Activated CD8-positive, alpha-beta memory T cell treated with anti-CD3 and anti-CD28 coated beads for 1 hour (primary cell): ENCODE measurements at places on chromosomes 16 and 17.

DNA sequence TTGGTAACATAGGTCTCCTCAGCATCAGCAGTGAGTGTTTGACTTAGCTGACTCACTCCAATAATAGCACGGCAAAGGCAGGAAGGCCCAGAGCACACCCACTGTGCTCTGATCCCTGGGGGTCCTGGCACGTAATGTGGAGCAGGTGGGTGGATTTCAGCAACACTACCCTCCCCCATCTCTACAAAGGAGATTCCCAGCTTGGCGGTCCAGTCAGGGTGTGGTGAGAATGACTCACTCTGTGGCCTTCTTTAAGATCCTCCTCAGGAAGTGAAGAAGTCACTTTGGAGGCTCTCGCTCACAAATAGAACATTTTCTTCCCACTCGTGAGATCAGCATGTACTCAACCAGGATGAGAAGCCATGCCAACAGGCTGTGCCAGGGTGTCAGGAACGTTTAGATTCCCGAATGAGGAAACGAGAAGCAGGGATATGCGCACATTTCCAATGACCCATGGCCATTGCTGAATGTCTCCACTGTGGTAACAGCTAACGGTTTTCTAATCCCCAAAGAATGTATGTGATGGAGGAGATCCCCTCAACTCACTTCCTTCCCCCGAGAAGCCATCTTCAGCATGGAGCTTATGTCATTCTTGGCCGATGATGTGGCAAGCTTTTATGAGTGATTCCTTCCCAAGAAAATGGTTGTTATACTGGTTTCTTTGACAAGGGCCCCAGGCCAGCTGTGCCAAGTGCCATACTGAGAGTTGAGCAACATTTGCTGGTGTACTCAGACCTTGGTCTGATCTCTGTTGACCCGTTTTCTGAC is 365.2 kb downstream of the C16orf95 start:
- DNase-seq = no peak

DNA sequence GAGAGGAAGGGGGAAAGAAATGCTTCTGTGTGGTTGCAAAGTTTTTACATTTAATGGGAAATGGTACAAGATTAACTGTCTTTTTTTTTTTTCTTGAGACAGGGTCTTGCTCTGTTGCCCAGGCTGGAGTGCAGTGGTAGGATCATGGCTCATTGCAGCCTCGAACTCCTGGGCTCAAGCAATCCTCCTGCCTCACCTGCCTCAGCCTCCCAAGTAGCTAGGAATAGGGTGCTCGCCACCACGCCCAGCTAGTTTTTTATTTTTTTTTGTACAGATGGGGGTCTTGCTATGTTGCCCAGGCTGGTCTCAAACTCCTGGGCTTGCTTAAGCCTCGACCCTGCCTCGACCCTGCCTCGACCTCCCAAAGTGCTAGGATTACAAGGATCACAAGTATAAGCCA is 3.8 kb upstream of the ROGDI start:
- no peak for DNase-seq

DNA sequence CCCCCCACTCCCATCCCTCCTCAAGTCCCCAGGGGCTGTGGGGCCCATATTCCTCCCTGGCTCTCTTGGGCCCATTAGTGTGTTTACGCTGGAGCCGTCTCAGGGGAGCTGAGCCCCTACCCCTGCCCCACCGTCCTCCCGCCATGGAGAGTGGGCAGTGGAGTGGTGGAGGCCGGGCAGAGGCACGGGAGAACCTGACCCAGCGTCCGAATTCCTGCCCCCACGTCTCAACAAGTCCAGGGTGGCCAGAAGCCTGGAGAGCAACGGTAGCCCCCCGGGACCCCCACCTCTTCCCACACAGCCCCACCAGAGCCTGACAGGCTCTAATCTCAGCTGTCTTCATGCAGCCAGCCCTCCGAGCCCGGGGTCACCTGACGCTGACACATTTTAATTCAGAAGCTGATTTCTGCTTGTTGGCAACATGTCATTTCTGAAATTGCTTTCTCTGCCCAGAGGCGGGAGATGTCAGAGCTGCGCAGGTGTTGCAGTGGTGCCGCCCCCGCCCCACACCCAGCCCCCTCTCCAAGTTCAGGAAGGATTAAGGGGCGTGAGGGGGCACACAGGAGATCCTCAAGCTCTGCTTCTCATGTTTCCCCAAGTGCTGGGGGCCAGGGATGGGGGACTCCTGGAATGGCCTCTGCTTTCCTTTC is 32.6 kb downstream of the WNT9B start:
- DNase-seq = no peak

GRCh38 chr16:72768591-72768990 is 279.3 kb downstream of the ZFHX3 start:
- no peak for DNase-seq

DNA sequence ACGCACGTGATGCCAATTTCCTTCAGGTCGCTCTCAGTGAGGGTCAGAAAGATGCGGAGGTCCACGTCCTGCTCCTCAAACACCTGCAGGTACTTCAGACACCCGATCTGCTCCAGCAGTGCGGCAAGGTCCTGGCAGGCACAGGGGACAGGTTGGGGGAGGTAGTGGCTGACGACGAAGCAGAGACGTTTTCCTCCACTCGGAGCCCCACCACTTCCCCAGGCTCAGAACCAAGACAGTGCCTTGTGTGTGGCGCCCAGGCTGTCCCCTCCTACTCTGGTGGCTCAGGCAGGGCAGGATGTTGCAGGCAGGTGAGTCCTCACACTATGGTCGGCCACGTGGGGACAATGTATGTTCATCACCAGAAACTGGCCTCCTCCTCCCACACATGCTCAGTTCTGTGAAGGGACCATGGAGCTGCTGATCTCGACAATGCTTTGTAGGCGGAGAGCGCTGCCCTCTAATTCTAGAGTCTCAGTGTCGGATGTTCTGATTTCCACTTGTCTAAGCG is 5.7 kb downstream of the NUDT16L1 start:
- DNase-seq = no peak

GRCh38 chr17:27224526-27225315 is 69.2 kb upstream of the WSB1 start:
- no peak for DNase-seq

GRCh38 chr17:63452962-63453551 is 7.0 kb upstream of the CYB561 start:
- DNase-seq = no peak

DNA sequence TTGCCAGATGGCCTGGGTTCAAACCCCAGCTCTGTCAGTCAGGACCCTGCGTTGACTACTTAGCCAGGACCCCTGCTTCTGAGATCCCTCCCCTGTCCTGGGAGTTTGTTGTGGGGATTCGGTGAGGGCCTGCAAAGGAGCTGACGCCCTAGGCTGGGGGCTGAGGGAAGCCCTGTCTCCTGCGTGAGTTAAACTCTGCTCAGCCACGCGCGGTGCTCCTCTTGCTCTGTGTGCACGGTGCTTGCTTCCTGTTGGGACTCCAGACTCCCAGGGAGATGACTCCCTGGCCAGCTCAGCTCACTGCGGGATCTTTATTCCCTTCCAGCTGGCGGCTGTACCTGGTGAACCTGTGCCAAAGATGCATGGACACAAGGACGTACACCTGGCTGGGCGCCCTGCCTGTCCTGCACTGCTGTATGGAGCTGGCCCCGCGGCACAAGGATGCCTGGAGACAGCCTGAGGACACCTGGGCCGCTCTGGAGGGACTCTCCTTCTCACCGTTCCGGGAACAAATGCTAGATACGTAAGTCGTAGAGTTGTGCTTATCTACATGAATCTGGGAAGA is 37.4 kb downstream of the RNF213 start:
- no peak for DNase-seq

GRCh38 chr17:20721171-20721570 is 141.6 kb downstream of the CDRT15L2 start:
- no peak for DNase-seq

- no peak for DNase-seq
These were observed 7.8 kb upstream of the CD79B start for GRCh38 chr17:63939884-63940283.

GRCh38 chr16:66513111-66513723 is 36.7 kb downstream of the TK2 start:
- no peak for DNase-seq

GRCh38 chr17:8315764-8316217 is 5.8 kb downstream of the ARHGEF15 start:
- no peak for DNase-seq

DNA sequence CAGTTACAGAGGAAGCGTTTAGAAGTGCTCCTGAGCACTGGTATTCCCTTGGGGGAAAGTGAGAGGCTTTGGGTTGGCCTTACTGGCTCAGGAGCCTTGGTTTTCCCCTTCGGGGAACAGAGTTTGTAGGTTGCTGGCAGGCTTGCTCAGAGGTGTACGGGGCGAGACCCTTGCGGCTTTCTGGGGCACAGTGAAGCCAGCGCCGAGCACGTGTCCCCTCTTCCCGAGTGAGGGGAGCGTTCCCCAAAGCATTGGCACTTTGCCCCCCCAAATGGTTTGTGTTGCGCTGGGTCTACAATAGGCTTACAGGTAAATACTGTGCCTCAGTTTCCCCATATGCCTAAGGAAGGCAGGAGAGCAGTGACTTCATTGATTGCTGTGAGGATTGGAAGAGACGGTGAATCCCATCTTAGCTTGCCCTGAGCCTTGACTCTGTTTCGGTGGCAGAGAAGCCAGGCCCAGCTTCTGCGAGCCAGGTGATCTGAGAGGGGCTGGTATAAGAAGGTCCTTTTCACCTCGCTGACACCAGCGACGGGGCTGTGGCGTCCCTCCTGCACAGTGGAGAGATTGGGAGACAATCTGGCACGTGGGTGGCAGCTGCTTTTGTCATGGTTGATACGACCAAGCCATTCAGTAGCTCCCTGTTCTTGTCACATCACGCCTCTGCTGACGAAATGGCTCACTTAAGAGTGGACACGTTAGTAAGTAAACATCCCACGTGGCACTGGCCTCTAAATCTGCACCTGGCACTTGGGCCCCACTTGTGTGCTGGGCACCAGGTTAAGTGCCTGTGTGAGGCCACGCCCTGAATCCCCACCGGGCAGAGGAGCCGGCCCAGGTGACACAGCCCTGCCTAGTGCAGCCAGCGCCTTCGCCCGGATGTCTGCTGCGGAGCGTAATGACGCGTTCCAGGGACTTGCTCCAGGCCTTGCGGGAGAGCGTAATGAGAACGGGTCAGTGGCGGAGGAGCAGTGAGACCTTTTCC is 55.0 kb downstream of the MEAK7 start:
- DNase-seq = no peak

DNA sequence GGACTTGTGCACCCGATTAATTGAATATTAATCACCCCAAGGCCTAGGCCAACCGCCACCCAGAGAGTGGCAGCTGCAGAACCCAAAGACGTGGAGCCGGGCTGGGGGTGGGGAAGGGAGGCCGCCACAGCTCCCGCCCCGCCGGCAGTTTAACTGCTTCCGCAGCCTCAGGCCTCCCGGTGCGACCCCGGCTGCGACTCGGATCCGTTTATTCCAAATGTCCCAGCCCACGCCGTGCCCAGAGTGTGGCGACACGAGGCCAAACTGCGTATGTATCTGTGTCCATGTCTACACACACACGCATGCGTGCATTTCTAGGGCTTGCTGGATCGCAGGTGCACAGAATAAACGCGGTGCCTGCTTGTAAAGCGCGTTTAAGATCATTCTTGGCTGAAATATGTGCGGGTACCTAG is 802 bp upstream of the TOB1 start:
- DNase-seq = no peak

- no peak for DNase-seq
These were observed at the start of gene ASB16 for GRCh38 chr17:44170499-44171201. Gene ASB16, plus strand, starts transcription at chr17:44170704. Its CDS starts 86 bp downstream, at chr17:44170790.

- no peak for DNase-seq
These were observed 6.7 kb upstream of the LPO start for GRCh38 chr17:58231641-58232040.
